ENCODE measurements at places on chromosomes 12 and 14.

GRCh38 chr12:131466306-131466705 is 244.6 kb upstream of the SFSWAP start:
- DNase-seq: no peak

GRCh38 chr12:107597695-107598410 is 87.7 kb upstream of the PWP1 start:
- DNase-seq: no peak

- DNase-seq: no peak
These were observed 87.4 kb upstream of the SLC38A2 start for GRCh38 chr12:46459861-46460545.

DNA sequence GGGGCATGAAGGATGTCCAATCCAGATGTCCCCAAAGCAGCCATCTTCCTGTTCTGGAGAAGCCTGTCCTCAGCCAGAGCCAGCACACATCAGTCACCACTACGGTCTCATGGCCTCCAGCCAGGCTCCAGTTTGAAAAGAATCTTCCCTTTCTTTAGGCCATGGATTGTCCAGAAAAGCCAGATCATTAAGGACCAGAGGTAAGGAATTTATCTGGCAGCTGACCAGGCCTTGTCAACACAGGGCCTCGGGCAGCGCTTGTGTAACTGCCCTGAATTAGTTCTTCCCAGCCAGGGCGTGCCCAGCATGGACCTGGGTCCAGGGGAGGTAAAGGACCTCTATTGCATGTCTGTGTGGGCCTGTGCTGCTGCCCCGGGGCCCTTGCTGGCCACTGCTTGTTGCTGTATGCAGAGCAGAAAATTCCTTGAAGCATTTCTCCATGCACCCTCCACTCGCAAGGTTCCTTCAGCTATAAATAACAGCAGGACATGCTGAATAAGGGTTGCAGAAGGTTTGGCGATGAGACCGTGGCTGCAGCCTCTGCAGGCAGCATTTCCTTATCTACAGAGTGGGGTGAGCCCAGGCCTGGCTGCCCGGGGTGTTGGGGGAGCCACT is 21.7 kb upstream of the VPS37B start:
- no peak for DNase-seq

DNA sequence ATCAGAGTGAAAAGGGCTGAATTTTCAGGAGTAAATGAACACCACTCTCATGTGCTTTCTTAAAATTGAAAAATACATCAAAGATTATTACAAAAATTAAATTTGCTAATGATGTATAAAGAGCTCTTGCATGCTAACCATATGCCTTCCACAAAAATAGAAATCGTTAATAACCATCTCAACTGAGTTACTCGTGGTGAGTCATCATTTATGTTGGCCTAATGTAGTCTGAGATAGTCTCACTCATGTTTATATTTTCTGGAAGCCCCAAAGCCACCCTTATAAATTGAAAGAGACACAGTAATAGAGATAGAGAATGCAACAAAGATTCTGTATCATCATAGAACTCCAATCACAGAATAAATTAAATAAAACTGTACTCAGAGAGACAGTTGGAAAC is 131.2 kb downstream of the KCNH5 start:
- DNase-seq: no peak

GRCh38 chr12:107349008-107349747 is 255.8 kb upstream of the CRY1 start:
- no peak for DNase-seq

GRCh38 chr14:87161502-87161901 is 831.5 kb downstream of the GALC start:
- DNase-seq: no peak

GRCh38 chr14:85622106-85622505 is 92.2 kb downstream of the FLRT2 start:
- DNase-seq: no peak

DNA sequence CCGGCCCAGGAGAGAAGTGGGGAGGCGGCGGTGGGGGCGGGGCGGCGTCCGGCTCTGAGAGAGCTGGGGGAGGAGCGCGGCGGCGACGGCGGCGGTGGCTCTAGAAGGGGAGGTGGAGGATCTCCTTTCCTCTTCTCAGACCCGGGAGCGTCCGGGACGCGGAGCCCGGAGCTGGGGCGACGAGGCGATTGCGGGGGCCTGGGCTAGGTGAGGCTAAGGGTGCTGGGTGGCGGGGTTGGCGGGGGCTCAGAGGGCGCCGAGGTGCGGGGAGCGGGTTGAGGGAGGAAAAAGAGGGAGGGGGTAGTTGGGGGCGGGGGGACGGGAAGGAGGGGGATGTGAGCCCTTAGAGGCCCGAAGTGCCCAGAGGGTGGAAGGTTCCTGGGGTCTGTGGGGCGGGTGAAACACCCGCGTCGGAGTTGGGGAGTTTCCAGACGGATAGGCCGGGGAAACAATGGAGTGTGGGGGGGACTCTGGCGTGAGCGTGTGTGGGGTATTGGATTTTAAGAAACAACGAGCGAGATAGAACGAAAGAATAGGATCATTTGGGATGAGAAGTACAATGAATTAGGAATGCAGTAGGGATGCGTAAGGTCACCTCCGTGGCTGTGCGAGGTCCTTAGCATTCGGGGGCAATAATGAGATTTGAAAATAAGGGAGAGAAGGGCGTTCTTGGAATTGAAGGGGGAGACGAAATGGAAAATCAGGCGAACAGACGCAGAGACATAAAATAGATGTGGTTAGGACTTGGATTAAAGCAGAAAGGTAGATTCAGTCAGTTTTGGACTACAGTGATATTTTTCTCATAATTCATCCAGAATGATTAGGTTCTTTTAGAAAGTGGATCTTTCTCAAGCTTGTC is at the start of gene SPATS2:
Gene SPATS2 (plus strand): TSS at position 82 of the 859 bp plus-strand sequence. CDS start 93,551 bp downstream, outside the sequence.
- DNase-seq: no peak

- DNase-seq: no peak
These were observed 34.8 kb downstream of the STX2 start for GRCh38 chr12:130804216-130804615.

GRCh38 chr12:47841501-47841900 is 21.8 kb upstream of the HDAC7 start:
- no peak for DNase-seq
